WTC11 (cell line): ENCODE measurements at places on chromosomes 6 and 20. TPM values are rescaled to one million over a fixed set of nuclear protein-coding genes. Genes with fewer than 3 reads are reported as not detected.
A peak's percentile ranks its signal among the peaks of the same experiment; 100 is the strongest.

DNA sequence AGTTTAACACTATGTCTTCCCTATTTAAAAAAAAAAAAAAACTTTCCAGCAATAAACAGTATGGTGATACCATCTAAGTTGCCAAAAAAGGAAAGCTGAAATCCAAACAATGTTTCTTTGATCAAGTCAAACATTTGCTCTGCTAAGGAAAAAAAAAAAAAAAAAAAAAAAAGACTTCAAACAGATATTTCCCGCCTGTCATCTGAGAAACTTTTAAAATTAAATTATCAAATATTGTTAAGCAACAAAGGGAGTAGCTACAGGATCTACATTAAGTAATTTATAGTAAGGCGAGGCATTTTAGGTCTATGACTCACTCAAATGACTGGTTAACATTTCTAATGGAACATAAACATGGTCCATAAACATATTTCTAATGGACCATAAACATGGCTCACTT lies 121.2 kb downstream of the DST start:
- peaks cover 61% of the 10 kb centered on the region for H3K4me1 ChIP-seq
- H3K27me3 ChIP-seq, result no peaks in the 10 kb centered on the region
- H3K4me3 ChIP-seq, result no peak overlapping the region
- DNase-seq, result no peak
- H3K27ac ChIP-seq, result peak overlapping the region; percentile 91

- H3K4me1 ChIP-seq, result peaks cover 12% of the 10 kb centered on the region
- H3K27me3 ChIP-seq, result no peaks in the 10 kb centered on the region
- H3K36me3 ChIP-seq, result no peaks in the 10 kb centered on the region
- no peak overlapping the region for H3K4me3 ChIP-seq
Observed at GRCh38 chr6:37845930-37846329, 26.4 kb downstream of the ZFAND3 start.

DNA sequence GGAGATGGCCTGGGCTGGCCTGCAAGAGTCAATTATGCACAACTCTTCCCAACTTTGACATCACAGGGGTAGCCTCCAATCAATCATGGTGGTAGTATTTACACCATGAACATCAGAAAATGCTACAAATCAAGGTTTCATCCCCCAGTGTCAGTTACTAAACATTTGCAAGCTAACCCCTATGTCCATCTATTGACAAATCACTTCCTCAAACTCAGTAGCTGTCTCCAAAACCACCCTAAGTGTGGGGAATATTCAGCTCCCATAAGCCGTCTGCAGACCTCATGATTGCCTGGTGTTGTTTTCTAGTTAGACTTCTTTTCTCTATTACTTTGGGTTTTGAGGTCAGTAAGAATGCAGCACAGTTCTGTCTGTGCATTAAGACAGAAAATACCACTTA lies 200.8 kb upstream of the RIN2 start:
- no peak for DNase-seq
- H3K4me1 ChIP-seq, result peaks cover 4% of the 10 kb centered on the region
- H3K36me3 ChIP-seq, result no peaks in the 10 kb centered on the region
- no peaks in the 10 kb centered on the region for H3K27me3 ChIP-seq
- no peak overlapping the region for H3K27ac ChIP-seq

- no peak for DNase-seq
- H3K4me1 ChIP-seq, result peaks cover 26% of the 10 kb centered on the region
- H3K27me3 ChIP-seq, result no peaks in the 10 kb centered on the region
- no peak overlapping the region for H3K4me3 ChIP-seq
- H3K36me3 ChIP-seq, result no peaks in the 10 kb centered on the region
Observed at GRCh38 chr6:75986935-75987334, 85.5 kb downstream of the IMPG1 start.

DNA sequence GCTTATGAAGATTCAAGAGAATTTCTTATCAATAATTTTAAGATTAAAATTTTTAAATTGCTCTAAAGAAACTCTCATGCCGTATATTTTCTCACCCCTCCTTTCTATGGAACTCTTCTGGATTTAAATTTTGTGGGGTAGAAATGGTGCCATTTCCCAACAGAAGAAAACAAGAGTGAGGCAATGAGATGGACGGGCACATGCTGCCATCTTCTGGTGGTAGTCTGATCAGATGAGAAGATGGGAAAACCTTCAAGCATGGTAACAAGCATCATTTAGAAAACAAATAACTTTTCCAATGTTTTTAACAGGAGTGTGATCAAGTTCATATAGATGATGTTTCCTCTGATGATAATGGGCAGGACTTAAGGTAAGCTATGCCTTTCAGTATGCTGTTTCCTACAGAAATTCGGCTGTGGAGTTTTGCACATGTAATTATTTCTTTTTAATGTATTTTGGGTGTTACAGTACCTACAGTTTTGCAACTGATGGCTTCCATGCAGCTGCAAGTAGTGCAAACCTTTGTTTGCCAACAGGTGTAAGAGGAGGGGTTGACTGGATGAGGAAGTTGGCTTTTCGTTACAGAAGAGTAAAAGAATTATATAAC lies 271.4 kb downstream of the EYA4 start:
- H3K4me1 ChIP-seq, result peaks cover 4% of the 10 kb centered on the region
- no peak overlapping the region for H3K4me3 ChIP-seq
- H3K36me3 ChIP-seq, result no peaks in the 10 kb centered on the region
- H3K27ac ChIP-seq, result no peak overlapping the region

DNA sequence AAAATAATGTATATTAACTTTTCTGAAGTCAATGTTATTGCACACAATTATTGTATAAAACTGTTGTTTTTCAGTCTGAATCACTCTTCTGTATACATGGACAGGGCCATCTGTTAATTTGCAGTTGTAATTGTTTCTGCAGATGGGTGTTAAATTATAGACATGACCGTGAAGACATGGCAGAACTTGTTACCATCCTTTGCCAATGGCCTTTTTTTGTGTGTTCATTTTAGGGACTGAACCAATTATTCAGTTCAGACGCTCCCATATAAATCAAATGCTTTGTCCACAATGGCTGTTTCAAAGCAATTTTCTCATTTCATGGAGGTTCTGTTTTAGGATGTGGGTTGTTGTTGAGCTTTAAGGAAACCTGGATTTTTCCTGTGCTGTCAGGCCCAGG lies 533.7 kb downstream of the DOK5 start:
- no peak overlapping the region for H3K4me3 ChIP-seq
- no peak overlapping the region for H3K27ac ChIP-seq
- peaks cover 4% of the 10 kb centered on the region for H3K27me3 ChIP-seq
- DNase-seq, result no peak

DNA sequence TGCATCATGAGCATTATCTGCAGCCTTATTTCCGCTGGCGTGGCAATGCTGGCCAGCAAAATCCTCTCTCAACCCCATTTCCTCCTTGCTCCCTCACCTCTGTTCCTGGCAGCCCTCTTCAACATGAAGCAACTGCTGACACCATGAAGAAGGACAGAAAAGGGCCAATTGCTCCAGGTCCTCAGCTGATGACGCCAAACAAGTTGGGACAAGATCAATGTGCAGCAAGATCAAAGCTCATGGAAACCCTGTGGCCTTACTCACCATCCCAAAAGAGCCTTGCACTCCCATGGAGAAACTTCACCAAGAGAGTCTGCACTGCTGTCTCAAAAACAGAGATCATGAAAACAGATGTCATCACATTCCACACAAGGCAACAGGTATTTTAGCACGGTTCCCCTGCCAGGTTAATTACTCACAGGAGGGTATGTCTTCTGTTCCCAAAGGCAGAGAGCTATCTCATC lies 7.4 kb downstream of the GFOD1 start:
- no peak overlapping the region for H3K27ac ChIP-seq
- DNase-seq, result no peak
- H3K36me3 ChIP-seq, result peaks cover 3% of the 10 kb centered on the region; the same call in 1 of the 2 replicates
- H3K27me3 ChIP-seq, result peaks cover 13% of the 10 kb centered on the region
- peaks cover 20% of the 10 kb centered on the region for H3K4me1 ChIP-seq

- H3K36me3 ChIP-seq, result peaks cover 24% of the 10 kb centered on the region
- H3K4me3 ChIP-seq, result no peak overlapping the region
- no peaks in the 10 kb centered on the region for H3K27me3 ChIP-seq
- H3K4me1 ChIP-seq, result 0 out of 2 replicates have a peak, but pooled peaks cover 7% of the 10 kb centered on the region
- DNase-seq, result no peak
Observed at GRCh38 chr6:169026175-169026574, 227.5 kb downstream of the THBS2 start.

GRCh38 chr20:22373164-22373895 lies 211.0 kb downstream of the FOXA2 start:
- H3K27me3 ChIP-seq, result peaks cover 37% of the 10 kb centered on the region
- peaks cover 12% of the 10 kb centered on the region for H3K4me1 ChIP-seq
- H3K27ac ChIP-seq, result no peak overlapping the region
- H3K4me3 ChIP-seq, result no peak overlapping the region

GRCh38 chr6:34981951-34982350 lies 92.9 kb downstream of the ANKS1A start:
- no peaks in the 10 kb centered on the region for H3K27me3 ChIP-seq
- DNase-seq, result no peak
- H3K4me3 ChIP-seq, result no peak overlapping the region

DNA sequence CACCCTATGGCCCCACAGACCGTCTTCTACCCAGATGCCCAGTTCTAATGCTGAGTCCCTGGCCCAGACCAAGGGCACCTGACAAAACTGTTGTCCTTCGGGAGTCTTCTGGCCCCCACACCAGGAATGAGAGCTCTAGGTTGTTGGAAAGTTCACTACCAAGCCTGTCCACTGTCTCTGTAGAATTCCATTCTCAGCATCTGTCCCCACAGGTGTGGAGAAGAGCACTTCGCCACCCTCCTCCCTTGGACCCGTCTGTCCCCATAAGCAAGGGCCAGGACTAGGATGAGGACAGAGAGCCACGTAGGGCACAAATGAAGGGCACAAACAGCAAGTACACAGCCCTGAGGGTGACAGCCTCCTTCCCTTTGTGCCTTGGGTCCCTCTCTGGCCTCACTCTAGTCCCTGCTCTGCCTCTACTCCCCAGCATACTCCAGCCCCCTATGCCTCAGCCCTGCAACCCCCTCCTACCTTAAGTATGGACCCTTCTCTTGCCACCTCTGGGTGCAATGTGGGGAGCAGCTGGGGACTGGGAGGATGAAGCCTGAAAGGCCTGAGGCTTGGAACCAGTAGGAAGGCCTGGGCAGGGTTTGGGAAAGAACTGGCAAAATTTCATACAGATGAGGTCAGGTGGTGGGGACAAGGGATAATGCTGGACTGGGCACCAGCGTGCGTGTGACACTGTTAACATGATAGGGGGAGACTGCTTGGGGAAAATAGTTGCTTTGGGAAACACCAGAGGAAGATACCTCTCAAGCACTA lies 4.3 kb downstream of the LZTS3 start:
- no peak for DNase-seq
- peaks cover 34% of the 10 kb centered on the region for H3K4me1 ChIP-seq
- H3K27ac ChIP-seq, result peak overlapping the region; percentile 71
- peak overlapping the region; percentile 76 for H3K4me3 ChIP-seq

DNA sequence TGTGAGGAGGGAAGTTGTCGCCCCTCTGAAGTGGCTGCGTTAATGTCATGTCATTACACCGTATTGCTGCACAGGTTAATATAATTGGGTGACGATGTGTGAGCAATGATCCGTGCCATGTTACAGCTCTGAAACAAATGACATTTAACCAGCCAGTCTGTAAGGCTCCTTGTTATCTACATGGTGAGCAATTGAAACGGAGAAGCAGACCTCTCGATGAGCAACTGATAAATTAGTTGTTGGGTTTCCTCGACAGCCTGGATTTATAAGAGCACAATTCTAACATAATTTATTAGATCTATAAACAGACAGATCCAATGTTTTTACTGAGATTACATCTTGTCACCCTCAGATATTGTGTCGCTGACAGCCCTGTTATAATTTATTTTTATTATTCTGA lies 49.9 kb upstream of the MAFB start:
- no peak overlapping the region for H3K4me3 ChIP-seq
- no peak for DNase-seq
- H3K36me3 ChIP-seq, result no peaks in the 10 kb centered on the region

DNA sequence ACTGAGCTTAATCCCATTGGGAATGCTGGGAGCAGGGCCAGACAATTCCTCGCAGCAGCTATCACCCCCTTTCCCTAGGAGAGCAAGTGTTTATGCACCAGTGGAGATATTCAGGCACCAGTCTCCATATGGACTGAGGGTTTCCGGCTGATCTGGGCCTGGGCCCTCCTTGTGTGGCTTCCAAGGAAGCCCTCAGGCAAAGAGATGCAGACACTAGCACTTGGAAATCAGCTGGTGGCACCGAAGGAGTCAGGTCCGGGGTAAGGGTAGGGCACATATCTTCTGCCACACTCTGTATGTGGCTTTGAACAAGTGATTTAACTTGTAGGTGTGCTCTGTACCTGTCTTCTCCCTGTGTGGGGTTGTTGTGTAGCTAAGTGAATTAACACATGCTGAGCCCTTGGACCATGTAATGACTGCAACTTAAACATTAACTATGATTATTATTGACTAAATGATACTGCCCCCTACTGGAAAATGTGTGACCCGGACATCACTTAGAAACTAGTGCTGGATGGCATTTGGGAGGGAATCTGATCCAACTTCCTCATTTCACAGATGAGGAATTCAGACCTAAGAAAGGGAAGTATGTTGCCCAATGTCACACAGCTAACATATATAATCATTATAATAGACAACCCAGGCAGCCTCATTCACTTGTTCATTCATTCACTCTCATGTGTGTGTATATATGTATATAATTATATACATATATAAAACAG lies 19.3 kb upstream of the WFDC2 start:
- H3K36me3 ChIP-seq, result no peaks in the 10 kb centered on the region
- H3K4me3 ChIP-seq, result no peak overlapping the region
- H3K27me3 ChIP-seq, result peaks cover 3% of the 10 kb centered on the region; the same call in 1 of the 2 replicates
- H3K4me1 ChIP-seq, result peaks cover 3% of the 10 kb centered on the region; the same call in 1 of the 2 replicates

The BEND6 gene
- 1.3 to 1.8 TPM (median 1.5 TPM) in 3 replicates for total RNA-seq

The TREM1 gene
- not detected in 3 replicates for total RNA-seq

The SLC22A16 gene
- 0.34 TPM in 1 of 3 replicates, not detected in the others for total RNA-seq

The ZNF217 gene
- total RNA-seq, result 75.6 to 84.0 TPM (median 77.7 TPM) in 3 replicates
